ENCODE measurements at places on chromosomes 2 and 18.

- DNase-seq: no peak
Observed at GRCh38 chr2:3602553-3603339, 7.8 kb downstream of the COLEC11 start.

GRCh38 chr2:3205845-3206244, 171.8 kb downstream of the EIPR1 start:
- DNase-seq: no peak

GRCh38 chr2:168035458-168035857, 211.9 kb downstream of the STK39 start:
- DNase-seq: no peak

- DNase-seq: no peak
Observed at GRCh38 chr2:56348392-56349210, 164.8 kb downstream of the CCDC85A start.

GRCh38 chr2:96866149-96866548, 3.7 kb downstream of the SEMA4C start:
- no peak for DNase-seq

DNA sequence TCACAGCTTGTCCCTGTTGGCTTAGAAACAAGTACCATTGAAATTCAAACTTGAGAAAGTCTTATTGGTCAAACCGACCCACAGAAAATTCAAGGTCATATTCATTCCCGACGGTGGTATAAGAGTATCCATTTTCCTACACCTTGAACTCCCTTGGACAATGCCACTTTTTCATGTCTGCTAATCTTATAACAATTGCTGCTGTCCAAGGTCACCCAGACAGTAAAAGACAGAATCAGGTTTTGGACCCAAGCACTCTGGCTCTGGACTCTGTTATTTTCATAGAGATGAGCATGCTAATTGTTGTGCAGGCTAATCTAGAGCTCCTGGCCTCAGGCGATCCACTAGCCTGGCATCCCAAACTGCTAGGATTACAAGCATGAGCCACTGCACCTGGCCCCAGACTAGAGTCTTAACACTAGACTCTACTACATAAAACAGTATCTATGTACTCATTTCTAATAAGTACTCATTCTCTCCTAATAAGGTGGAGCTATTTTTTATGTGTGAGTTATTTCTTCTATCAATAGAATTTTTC, 57.8 kb downstream of the C2orf76 start:
- DNase-seq: no peak

DNA sequence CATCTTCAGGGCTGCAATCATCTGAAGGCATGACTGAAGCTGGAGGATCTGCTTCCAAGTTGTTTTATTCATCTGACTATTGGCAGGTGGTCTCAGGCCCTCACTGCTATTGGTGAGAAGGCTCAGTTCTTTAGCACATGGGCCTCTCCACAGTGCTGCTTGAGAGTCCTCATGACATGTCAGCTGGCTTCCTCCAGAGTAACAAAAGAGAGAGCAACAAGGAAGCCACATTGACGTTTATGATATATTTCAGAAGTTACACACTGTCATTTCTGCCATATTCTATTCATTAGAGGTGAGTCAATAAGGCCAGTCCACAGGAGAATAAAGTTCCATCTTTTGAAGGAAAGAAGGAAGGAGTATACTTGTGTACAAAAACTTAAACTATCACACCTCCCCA, 7.9 kb upstream of the SIGLEC15 start:
- DNase-seq: no peak

DNA sequence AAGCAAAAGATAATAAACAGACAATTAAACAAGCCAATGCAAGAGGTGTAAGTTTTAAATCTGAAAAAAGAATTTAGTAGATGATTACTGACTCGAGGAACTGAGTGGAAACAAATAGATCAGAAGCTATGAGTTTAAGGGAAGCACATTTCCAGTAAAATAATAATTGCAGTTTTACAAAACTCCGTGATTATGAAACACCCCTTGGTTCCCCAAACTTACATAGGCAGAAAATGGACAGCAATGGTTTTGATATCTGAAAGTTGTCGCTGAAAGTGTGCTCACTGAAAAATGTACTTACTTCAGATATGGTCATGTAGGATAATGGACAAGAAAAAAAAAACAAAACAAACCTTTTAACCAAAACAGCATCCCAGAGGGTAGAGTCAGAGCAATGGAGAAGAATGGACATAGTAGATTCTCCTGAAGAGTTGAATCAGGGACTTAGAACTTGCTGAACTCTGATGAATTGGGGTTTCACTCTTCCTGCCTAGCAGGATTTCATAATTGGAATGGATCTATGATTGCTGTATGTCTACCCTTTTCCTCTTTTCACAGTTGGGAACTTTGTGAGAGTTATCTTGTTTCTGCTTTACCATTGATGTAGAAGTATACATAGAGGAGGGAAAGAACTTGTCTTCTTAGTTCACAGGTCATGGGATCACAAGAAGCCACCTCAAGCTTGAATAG, 305.6 kb upstream of the ZEB2 start:
- DNase-seq: no peak

GRCh38 chr2:137231628-137232027, 466.3 kb downstream of the THSD7B start:
- no peak for DNase-seq

GRCh38 chr2:96359310-96359709, 23.7 kb downstream of the NCAPH start:
- DNase-seq: no peak

DNA sequence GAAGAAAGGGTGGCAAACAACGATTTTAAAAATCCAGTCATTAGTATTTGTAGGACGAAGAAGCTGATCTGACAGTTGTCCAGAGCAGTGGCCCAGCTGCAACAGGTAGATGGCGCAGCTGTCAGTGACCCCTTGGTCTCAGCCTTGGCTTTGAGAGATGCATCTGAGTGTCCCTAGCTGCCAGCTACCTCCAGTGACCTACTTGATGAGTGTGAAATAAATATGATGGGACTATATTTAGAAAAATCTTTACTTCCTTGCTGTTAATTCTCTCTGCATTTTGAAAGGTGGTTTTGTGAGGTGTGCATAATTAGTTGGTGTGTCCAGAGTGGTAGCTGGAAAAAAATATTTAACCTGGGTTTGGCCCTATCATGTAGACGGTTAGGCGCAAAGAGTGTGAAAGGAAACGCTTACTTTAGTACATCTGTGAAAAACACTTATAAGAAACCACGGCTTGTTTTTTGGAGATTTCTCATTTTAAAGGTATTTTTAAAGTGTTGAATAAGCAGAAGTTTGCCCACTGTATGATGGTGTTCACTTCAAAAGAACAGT, 963 bp downstream of the INPP1 start:
- no peak for DNase-seq

GRCh38 chr2:95076705-95077529, 44.7 kb downstream of the MRPS5 start:
- DNase-seq: peak; percentile 68

GRCh38 chr18:54952026-54952425, 7.2 kb downstream of the CCDC68 start:
- no peak for DNase-seq

DNA sequence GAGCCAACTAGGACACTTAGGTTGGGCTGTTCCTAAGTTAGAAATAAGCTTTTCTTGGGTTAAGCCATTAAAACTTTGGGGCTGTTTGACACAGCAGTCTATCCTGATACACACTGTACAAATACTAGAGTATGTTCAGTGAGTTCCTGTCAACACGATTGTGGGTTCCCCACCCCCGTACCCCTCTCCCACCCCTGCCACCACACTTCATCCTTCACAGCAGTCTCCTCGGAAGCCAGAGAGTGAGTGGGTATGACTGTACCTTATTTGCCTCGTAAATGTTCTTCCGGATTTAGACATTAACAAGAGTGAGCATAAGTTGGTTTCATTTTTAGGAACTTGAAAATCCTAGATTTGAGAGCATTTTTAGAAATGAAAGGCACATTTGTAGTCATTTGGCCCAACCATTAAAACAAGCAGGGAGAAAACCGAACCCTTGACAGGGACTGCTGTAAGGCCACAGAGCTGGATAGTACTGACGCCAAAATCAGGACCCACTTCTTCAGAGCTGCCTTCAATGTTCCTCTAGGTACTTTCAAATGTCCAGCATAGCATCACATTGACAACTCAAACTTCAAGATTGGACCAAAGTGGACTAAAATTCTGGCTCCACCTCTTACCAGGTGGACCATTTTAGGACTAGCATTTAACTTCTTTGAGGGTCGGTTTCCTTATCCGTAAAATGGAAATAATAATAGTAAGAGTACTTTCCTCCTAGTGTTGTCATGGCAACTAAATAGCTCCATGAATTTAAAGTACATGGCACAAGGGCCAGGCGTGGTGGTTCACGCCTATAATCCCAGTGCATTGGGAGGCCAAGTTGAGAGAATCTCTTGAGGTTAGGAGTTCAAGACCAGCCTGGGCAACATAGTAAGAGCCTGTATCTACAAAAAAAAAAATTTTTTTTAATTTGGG, 166.3 kb upstream of the SERTAD2 start:
- DNase-seq: no peak

DNA sequence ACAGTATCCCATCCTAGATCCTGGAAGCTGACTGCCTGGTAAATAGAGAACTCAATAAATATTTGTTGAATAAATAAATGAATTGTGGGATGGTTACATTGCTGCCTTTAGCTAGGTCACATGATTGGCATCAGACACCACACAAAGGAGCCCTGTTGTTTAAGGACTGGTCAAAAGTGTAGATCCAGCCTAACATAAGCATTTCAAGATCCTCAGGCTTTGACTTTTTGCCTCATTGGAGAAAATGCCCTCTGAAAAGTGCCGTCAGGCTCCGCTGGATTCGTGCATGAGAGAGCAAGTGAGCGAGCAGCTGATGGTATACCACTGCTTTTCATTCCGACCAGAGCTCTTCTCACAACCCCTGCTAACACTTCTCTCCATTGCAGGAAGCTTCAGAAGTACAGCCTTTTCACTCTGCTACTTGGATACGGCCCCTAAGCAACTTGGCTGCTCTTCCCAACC, 1.3 kb upstream of the ZNF24 start:
- DNase-seq: no peak

GRCh38 chr2:210839450-210839849, 283.1 kb downstream of the CPS1 start:
- DNase-seq: no peak

- no peak for DNase-seq
Observed at GRCh38 chr2:236177604-236177966, 9.4 kb upstream of the GBX2 start.

DNA sequence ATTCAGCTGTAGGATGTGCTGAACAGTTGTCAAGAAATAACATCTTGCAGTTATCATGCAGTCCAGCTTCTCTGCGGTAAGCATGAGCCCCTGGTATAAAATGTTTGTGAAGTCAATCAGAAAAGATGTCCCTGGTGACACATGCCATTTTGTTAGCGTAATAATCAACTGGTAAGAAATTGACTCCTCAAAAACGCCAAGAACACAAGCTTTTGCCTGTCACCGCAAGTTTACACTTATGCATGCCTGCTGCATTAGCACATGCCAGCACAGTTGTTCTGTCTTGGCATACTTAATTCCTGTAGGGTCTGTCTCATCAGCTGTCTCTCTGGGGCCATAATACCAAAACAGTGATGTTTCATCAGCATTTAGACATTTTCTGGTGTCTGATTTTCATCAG, 524.8 kb upstream of the DSEL start:
- DNase-seq: no peak

GRCh38 chr18:59249199-59249774, 24.0 kb downstream of the RAX start:
- no peak for DNase-seq

DNA sequence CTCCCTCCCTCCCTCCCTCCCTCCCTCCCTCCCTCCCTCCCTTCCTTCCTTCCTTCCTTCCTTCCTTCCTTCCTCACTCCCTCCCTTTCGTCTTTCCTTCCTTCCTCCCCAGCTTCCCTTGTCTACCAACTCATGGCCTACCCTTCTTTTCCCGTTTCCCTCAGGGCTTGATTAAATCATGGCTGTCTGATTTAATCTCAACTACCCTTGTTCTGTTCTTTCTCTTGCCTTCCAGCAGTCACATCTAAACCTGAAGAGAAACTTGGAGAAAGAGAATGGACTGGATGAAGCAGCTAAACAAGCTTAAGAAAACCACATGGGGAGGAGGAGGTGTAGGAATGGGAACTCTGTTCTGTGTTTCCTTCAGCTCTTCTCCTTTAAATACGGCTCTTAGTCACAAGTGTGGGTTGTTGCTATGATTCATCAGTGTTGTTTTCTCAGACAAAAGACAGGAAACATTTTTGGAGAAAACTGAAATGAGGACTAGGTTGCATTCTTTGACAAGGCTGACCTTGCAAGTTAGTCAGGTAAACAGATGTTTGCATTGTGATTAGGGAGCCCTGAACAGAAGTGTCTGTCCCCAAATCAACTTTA, 177.9 kb downstream of the LRRTM1 start:
- no peak for DNase-seq

- DNase-seq: no peak
Observed at GRCh38 chr2:46615986-46616485, 136.7 kb downstream of the TMEM247 start.

DNA sequence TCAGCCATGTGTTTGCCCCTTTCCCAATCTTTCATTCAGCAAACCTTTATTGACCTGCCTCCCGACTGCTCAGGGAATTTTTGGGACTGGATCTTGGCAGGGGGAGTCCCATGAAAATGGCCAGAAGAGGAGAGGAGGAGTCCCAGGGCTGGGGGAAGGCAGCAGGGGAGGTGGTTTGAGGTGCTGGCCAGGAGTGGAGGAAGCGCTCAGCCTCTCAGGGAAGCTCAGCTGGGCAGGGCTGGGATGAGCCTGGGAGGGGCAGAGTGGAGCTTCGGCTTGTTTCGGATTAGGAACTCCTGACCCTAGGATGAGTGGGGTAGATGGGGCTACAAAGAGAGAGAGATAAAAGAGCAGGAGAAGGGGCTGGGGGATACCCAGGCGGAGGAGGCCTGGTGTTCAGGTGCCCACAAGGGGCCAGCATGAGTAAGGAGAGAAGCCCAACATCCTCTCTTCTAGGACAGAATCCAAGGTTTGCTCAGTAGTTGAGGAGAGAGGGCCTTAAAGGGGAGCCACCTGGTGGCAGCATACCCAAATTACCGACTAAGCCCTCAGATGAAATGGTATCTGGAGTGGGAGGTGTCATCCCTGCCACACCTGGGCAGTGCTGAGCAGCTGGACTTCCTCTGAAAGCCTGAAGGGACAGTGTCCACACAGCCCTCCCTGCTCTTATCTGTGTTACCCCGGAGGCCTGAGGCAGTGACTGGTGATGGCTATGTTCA, 91.1 kb downstream of the INHBB start:
- no peak for DNase-seq

GRCh38 chr2:196849895-196850294, 40.7 kb upstream of the C2orf66 start:
- no peak for DNase-seq

Data from stimulated activated CD8-positive, alpha-beta memory T cell treated with anti-CD3 and anti-CD28 coated beads, Interleukin-7, amount 100 ng/mL, for 1 hour (primary cell).